H1 (cell line): ENCODE measurements at places on chromosomes 13 and 19. TPM values are rescaled to one million over a fixed set of nuclear protein-coding genes. Genes with fewer than 3 reads are reported as not detected.

- no peak for DNase-seq
These were observed 13.0 kb downstream of the CIC start for GRCh38 chr19:42281827-42282762.

DNA sequence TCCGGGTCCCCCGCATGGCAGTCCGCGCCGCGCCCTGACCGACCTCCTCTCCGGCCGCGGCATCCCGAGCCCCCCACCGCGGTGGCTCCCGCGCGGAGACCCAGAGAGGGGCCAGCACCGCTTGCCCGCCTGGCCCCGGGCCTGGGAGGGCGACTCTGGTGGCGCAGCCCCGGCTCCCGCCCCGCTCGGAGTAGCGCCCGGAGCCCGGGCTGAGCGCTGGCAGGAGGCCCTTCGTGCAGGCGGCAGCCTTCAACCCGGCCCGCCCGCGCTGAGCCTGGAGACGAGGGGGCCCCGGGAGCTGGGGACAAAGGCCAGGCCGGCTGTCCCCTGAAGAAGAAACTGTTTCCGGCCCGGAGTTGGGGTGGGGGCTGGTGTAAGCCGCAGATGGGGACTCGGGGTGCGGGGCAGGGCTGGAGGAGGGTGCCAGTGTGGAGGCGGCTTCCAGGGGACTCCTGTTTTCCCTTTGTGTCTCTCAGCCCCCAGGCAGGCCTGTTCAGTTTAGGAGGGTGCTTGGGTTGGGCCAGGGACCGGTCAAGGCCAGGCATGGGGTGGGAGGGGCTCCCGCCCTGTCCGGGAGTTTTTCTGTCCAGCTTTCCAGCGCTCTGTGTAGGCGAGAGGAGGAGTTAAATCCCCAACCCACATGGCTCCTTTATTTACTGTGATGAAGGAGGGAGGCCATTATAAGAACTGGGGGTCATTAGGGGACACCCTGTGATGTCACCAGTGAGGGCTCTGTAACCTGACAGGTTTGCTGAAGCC is 935 bp downstream of the LRP3 start:
- no peak for DNase-seq

- DNase-seq, result peak; percentile 96
These were observed at the start of gene MYADM for GRCh38 chr19:53867225-53868090. TSS of gene MYADM (plus strand) at chr19:53867883. CDS start at chr19:53873530, 5,647 bp downstream.

DNA sequence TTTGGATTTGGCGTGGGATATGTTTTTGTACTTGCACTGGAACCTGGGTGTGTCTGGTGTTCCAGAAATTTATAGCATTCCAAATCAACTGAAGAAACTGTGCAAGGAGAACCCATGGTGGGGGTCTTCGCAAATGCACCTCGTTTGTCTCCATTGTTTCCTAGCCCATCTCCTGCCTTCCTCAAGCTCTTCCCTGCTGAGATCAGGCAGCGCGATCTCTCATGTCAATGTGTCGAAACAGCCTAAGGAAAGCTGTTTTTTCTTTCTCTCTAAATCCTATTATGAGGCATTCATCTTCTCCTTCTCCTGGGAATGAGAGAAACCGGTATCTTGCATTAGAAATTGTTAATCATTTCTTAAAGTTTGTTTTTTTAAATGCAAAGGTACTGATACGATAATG is 131.0 kb downstream of the KLF5 start:
- no peak for DNase-seq

GRCh38 chr13:100751826-100752225 is 77.2 kb upstream of the TMTC4 start:
- no peak for DNase-seq

GRCh38 chr13:59360108-59360507 is 803.6 kb downstream of the DIAPH3 start:
- DNase-seq, result no peak

DNAJC3 gene
- 23.6 and 24.1 TPM in 2 replicates for total RNA-seq

GRCh38 chr19:371501-372168 is 27.0 kb upstream of the MIER2 start:
- no peak for DNase-seq

DNA sequence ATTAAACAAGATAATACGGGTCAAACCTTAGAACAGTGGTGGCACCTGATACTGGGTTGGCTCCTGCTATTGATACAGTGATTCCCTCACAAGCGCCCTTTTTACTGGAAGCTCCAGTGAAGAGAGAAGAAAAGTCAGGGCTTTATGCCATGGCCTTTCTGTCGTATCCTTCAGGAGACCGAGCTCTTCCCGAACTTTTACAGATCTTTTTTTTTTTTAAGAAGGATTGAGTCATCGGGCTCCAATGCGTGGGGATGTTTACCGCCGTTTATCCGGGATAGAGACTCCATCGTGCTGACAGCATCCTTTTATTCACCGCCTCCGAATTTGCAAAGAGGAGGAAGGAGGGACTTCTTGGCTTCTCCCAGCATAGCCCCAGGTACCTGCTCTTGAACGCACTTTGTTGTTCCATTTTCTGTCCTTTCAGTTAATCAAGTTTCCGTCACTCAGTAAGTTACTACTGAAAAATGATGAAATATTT is 574 bp downstream of the ZNF227 start:
- DNase-seq, result no peak

DNA sequence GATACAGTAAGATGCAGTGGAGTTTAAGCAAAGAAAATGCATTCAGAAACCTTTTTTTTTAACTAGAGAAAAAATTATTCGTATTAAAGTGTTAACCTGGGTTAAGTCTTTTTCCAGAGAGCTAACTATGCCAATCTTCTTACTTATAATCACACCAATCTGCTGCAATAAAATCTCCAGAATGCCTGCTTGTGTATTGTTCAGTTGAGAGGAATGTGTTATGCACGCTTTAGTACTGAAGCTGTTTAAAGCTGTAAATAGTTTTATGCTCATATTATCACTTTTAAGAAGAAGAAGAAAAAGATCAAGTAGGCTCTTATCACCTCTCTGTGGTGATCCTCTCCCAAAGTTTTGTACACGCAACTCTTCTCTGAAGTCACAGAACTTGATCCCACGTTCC is 528.7 kb downstream of the RFC3 start:
- no peak for DNase-seq

TSEN34 gene
- 22.5 and 24.2 TPM in 2 replicates for total RNA-seq

FAM83E gene
- 5.3 and 6.5 TPM in 2 replicates for total RNA-seq

GRCh38 chr13:67880916-67881315 is 650.8 kb upstream of the PCDH9 start:
- no peak for DNase-seq

SYNGR4 gene
- total RNA-seq, result 1.1 TPM in 1 of 2 replicates, not detected in the other

REXO1 gene
- 42.4 and 44.3 TPM in 2 replicates for total RNA-seq

ZNF136 gene
- total RNA-seq, result 6.9 and 9.9 TPM in 2 replicates

DNA sequence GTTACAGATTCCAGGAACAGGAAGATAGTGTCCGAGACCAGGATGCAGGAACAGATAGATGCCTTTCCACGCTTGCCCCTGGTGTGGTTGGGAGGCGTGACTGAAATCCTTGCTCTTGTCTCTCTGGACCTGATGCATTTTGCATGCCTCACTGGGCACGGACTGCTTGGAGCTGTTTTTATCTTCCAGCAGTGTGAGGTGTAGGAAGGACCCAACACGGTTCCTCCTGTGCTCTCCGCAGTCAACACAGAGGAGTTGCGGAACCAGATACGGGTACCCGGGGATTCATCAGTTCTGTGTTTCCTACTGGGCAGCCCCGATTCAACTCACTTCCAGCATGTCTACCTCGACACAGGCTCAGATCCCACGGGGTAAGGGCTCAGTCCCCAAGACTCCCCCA is 6.5 kb downstream of the DOT1L start:
- DNase-seq, result no peak

DNA sequence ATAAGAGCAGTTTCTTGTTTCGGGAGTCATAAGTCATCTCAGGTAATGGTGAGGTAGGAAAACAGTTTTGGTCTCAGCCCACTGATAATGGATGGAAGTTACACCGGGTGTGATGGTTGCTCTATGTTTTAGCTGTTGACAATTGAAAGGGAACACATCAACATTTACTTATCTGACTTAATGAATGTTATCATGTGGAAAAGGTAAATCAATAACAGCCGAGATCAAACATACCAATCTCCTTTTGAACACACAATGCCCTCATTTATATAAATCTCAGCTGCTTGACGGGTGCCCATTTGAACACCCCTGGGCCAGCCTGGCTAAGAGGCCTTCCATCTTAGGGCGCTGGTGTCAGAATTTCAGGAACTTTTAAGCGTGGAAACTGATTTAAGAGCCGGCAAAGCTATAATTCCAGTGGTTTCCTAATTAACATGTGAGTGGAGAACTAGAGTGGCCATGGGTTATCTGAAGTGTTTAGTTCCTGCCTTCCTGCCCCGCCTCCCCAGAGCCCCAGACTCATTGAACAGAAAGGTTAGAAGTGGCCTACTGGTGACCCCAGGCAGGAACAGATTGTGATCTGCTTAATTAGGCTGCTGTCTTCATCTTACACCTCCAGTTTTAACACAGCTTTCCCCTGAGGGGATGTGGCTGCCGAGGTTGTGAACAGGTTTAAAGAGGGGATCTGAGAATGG is 572.7 kb downstream of the FGF9 start:
- DNase-seq, result no peak

- DNase-seq, result no peak
These were observed 14.0 kb downstream of the CD70 start for GRCh38 chr19:6576869-6577475.

FSD1 gene
- 54.8 and 58.8 TPM in 2 replicates for total RNA-seq

KRTDAP gene
- total RNA-seq, result 0.69 and 1.0 TPM in 2 replicates

DNA sequence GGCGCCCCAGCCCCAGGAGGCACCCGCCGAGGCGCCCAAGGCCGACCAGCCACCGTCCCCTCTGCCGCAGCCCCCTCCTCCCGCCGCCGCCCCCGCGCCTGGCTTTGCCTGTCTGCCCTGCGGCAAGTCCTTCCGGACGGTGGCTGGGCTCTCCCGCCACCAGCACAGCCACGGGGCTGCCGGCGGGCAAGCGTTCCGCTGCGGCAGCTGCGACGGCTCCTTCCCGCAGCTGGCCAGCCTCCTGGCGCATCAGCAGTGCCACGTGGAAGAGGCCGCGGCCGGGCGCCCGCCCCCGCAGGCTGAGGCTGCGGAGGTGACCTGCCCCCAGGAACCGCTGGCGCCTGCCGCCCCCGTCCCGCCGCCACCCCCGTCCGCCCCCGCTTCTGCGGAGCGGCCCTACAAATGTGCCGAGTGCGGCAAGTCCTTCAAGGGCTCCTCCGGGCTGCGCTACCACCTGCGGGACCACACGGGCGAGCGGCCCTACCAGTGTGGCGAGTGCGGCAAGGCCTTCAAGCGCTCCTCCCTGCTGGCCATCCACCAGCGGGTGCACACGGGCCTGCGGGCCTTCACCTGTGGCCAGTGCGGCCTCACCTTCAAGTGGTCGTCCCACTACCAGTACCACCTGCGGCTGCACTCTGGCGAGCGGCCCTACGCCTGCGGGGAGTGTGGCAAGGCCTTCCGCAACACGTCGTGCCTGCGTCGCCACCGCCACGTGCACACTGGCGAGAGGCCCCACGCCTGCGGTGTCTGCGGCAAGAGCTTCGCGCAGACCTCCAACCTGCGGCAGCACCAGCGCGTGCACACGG is 2.6 kb upstream of the NAT14 start:
- DNase-seq, result peak; percentile 71

IRGC gene
- total RNA-seq, result not detected in 2 replicates

DNA sequence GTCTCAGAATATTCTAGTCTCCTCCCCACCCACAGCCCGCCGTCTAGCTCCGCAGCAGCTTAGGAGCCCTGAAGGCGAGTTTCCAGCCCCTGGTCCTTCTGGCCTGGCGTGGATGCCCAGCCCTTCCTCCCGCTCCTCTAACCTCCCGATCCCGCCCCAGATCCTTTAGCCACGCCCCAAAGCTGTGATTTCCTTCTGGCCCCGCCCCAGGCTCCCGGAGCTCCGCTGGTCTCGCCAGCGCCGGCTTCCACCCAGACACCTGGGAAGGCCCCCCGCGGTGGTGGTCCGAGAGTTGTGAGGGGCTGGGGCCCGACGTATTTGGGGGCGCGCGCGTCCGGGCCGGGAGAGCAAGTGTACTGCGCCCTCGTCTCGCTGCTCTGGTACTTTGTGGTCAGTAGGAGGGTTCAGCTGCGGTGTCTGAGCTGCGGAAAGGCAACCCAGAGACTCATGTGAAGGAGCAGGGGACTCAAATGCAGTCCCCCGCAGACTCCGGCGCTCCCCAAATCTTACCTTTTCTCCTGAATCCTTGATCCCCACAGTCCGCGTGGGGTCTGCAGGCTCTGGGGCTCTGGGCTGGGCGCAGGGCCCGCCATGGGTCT is at the start of gene CGB7:
Gene CGB7, minus strand, starts transcription at position 114 of the 599 bp plus-strand sequence. CDS start 2,374 bp downstream, outside the sequence.
- peak; percentile 92 for DNase-seq

- DNase-seq, result no peak
These were observed at the start of gene TNNI3 for GRCh38 chr19:55157064-55157908. TSS of gene TNNI3 (minus strand) at chr19:55157732. CDS start at chr19:55157589, 143 bp downstream.

- DNase-seq, result no peak
These were observed 505.3 kb downstream of the COG6 start for GRCh38 chr13:40160618-40161350.

DNA sequence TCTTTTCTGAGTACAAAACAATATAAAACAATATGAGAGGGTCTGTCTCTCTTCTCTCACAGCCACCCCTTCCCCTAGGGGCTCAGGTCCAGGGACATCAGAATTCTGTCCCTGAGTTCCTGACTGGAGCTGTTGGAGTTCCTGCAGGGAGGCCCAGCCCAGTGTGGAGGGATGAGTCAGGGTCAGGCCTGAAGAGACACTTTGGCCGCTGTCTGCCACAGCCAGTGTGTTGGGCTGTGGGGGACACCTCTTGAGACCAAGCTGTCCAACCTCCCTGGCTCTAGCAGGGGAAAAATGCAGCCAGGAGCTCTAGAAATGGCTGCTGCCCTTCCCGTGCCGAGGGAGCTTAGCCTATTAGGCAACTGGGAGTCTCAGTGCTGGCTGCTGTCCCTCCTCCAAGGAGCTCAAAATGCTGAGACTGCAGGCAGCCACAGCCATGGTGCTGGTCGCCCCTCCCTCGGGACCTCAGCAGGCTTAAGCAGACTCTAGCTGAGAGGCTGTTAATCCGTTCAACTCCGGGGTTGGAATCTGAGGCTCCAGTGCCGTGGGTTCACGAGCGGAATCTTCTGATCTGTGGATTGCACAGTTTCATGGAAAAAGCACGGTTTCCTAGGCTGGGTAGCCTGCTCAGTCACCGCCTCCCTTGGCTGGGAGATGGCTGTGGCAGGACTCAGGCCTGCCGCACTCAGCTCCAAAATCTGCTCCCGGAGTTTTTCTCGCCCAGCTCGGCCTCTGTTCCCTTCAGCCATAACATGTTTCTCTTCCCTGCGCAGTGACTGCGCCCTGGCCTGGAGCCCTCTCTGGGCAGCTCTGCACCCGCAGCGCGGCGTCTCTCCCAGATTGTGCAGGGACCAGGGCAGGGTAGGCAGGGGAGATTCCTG is 3.8 kb upstream of the ZNF626 start:
- no peak for DNase-seq

GRCh38 chr13:75334634-75335447 is 147.1 kb downstream of the TBC1D4 start:
- no peak for DNase-seq

HSPB6 gene
- 0.44 TPM in 1 of 2 replicates, not detected in the other for total RNA-seq

- no peak for DNase-seq
These were observed at the start of gene TRIP10 for GRCh38 chr19:6739390-6739882. TSS of gene TRIP10 (plus strand) at chr19:6739680. CDS start at chr19:6739762, 82 bp downstream.

TUBB4A gene
- 21.2 and 30.4 TPM in 2 replicates for total RNA-seq

GNG7 gene
- total RNA-seq, result 7.0 and 7.8 TPM in 2 replicates

- no peak for DNase-seq
These were observed 110.6 kb downstream of the STARD13 start for GRCh38 chr13:33174931-33175330.

GRCh38 chr13:93146584-93147297 is 79.9 kb upstream of the GPC6 start:
- DNase-seq, result no peak

GRCh38 chr19:49009828-49010227 is 7.1 kb downstream of the LHB start:
- DNase-seq, result no peak

- DNase-seq, result no peak
These were observed 2325.6 kb upstream of the PCDH20 start for GRCh38 chr13:63741029-63741813.
